DND-41 (cell line): ENCODE measurements at places on chromosomes 3 and 15.

GRCh38 chr3:127011270-127011992 lies 28.5 kb downstream of the PLXNA1 start:
- no peak for DNase-seq

DNA sequence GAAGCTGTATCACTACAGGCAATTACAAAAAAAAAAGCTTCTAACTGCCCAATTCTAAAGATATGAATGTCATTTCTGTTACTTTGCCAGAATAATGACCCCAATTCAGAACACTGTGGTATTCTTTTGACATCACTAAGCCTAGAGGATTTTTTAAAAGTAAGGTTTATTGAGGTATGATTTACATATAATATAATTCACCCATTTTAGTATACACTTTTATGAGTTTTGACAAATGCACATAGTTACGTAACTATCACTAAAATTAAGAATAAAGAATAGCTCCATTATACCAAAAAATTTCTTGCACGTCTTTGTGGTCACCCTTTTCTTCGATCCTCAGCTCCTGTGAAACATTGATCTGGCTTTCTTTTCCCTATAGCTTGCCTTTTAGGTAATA lies 74.0 kb upstream of the PLSCR5 start:
- no peak for DNase-seq

DNA sequence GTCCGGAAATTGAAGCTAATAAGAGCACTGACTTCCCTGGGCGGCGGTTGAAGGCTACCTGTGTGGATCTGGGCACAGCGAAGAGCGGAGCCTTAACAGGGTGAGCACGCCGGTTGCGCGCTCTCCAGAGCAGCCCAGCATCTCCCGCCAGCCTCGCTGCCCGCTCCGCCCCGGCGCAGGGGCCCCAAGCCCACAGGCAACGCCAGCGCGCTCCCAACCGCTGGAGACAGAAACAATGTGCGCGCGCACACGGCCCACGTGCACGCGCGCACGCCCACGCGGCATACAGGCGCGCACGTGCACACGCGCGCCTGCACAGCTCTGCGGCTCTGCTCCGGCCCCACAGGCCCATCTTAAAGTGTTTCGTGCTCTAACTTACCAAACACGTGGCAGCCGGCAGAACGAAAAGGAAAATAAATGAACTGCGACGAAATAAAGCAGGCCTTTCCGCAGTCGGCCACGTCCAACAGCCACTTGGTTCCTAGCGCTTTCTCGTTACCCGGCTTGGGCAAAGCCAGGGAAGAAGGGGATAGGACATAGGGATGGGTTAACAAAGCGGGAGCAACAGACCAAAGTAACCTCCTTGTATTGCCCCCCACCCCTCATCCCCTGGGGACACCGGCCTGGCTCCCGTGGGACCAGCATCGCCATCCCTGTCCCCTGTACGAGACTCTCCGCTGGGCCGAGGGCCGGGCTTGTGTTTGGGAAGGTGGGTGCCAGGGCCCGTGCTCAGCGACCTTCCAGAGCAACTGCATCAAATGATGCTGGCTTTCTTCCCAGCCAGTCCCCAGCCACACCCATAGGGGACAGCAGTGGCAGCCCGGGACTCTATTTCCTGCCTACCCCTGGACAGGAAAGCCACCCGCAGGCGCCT lies 203.7 kb downstream of the ABHD5 start:
- DNase-seq: no peak

GRCh38 chr15:61327019-61327631 lies 98.0 kb upstream of the RORA start:
- no peak for DNase-seq

DNA sequence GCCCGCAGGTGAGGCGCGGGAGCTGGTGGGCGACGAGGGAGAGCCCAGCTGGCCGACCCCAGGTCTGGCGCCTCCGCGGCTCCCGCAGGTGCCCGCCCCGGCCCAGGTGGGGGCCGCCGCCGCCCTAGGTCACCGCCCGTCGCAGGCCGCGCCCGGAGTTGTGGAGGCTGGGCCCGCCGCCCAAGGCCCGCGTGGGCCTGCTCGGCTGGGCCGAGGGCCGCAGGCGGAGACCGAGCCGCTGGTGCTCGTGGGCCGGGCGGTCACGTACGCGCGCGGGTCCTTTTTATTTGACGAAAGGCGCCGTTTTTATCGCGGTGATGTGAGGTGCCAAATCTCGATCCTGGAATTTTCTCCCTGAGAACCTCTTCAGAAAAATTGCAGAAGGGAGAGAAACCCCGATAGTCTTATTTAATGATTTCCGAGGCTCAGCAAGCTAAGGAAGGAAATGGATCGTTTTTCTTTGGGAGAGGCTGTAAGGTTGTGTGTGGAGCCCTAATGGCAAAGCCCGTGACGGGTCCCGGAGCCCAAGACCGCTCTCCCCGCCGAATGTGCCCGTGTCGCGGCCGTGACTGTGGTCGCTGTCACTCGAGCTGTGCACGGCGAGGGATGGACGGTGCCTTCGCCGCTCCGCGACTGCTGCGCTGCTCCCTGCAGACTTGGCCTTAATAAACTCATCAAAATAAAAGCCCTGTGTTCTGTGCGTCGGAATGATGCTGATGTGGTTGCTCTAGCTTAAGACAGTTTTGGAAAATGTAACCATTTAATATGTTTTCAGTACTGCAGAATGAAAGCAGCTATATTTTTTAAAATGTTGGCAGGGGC lies 612 bp downstream of the APPL1 start:
- peak; percentile 55 for DNase-seq

GRCh38 chr3:8556473-8556869 lies 54.8 kb downstream of the LMCD1 start:
- no peak for DNase-seq

GRCh38 chr15:82936966-82937711 lies 15.4 kb downstream of the HOMER2 start:
- no peak for DNase-seq

- DNase-seq: no peak
Measured at GRCh38 chr3:184460276-184460675, 80.4 kb downstream of the CHRD start.

DNA sequence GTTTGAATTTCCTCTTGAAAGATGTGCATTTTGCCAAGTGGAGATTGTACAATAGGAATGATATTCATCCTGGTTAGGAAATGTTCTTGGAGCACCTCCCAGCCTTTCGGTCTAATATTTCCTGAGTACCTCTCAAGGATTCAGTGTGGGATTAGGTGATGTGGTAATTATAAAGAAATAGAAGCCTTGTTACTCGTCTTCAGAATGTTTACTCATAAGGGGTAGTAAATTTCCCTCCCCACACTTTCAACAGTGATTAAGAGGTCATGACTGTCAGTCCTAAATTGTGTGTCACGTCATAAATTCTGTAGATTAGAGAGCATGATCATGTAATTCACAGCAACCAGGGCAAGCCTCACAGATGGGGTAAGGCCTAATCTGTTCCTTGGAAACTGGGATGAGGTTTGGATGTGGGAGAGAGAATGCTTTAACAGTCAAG lies 633.1 kb upstream of the TBL1XR1 start:
- DNase-seq: no peak

DNA sequence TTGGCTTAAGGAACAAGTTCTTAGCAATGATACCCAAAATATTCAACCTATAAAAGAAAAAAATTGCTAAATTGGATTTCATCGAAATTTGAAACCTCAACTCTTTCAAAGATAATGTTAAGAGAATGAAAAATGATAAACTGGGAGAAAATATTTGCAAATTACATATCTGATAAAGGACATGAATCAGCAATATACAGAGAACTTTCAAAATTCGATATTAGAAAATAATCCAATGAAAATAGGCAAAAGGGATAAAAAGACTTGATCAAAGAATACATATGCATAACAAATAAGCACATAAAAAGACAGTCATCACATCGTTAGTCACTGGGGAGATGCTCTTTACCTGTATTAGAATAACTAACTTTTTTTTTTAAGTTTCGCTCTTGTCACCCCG lies 73.0 kb upstream of the NEO1 start:
- no peak for DNase-seq

DNA sequence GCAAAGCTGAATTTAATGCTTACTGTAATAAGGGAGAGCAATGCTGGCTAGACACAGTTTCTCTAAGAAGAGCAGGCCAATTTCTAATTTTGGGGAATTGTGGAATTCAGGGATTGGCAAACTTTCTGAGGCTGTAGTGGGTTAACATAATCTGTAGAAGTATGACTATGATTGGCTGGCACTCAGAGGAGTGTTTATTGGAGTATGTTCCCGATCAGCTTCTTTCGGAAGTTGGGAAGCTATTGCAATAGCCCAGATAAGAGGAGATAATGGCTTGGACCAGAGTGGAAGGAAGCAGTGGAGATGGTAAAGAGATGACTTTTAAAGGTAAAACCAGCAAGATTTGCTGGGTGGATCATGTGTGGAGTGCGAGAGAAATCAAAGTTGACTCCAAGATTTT lies 19.4 kb downstream of the TMOD3 start:
- no peak for DNase-seq

- DNase-seq: no peak
Measured at GRCh38 chr3:52140769-52141168, 13.5 kb downstream of the POC1A start.

GRCh38 chr15:85150130-85150480 lies 168.4 kb downstream of the PDE8A start:
- DNase-seq: no peak

GRCh38 chr3:45381168-45381852 lies 7.1 kb upstream of the LARS2 start:
- DNase-seq: peak; percentile 89

- no peak for DNase-seq
Measured at GRCh38 chr15:98547741-98548138, 100.6 kb upstream of the IGF1R start.

GRCh38 chr3:55305696-55306485 lies 181.2 kb downstream of the WNT5A start:
- no peak for DNase-seq

DNA sequence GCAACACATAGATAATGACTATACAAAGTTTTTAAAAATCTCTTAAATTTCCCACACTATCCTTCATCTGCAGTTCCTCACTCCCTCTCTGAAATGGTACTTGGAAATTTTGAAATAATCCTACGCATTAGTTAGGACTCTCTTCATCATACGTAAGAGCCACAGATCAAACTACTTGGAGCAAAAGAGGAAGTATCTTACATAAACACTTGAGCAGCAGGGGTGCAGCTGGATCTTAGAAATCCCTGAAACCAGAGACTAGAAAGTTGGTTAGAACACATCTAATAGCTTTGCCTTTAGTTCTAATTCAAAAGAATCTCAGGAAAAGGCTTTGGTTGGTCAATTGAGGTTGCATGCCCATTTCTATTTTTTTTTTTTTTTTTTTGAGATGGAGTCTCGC lies 38.8 kb upstream of the ZNF445 start:
- no peak for DNase-seq

DNA sequence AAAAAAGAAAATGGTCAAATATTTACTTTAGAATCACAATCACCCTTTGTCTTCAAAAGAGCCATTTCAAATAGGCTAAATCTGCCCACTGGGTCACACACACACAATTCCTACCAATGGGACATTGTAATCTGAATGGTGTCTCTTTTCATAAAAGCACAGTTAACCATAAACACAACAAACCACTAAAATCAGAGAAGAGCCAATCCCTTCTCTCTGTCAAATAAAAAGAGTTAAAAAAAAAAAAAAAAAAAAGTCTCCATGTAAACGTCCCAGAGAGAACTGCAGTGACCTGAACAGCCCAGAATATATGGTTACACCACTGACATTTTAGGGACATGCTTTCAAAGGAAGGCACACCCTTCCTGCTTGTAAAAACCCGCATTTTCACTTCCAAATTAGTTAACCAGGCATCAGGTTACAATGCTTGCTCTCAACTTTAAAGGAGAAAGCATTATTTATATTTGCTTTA lies 63.7 kb downstream of the PRICKLE2 start:
- DNase-seq: no peak

- DNase-seq: no peak
Measured at GRCh38 chr3:150323770-150324169, 84.3 kb upstream of the TSC22D2 start.

GRCh38 chr3:197463279-197463678 lies 92.5 kb downstream of the BDH1 start:
- DNase-seq: no peak

DNA sequence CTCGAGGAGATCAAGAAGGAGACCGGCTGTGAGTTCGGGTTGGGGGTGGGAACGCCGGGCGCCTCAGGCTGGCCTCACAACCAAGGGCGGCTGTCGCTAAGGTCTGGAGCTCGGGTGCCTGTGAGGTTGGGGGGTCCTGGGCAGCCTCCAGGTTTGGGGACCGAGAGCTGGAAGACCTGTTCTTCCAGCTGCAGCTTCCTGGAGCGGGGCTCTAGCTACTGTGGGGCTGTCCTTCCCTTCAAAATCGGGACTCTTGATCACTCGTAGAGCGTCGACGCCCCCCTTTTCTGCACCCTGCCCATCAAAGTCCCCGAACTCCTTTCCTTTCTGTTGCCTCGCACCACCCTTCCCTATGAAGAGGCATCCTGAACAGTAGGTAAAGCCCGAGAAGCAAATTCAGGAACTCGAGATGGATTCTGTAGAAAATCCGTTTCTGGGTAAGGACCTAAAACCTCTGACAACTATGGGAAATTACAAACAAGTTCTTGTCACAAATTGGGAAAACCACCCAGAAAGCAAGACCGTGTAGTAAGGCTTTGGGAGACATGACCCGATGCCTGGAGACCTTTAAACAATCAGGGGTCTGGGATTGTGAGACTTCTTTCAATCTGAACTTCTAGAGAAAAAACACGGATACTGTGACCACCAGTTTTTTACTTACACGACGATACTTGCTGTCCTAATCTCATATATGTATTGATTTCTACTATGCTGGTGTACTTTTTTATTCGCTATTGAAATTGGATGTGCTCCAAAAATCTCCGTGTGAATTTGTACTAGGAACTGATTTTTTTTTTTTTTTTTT lies 556 bp downstream of the CHP1 start:
- DNase-seq: no peak

- peak; percentile 85 for DNase-seq
Measured at GRCh38 chr3:118146658-118147375, 887.8 kb downstream of the IGSF11 start.
